ENCODE measurements at places on chromosomes 2 and 18. TPM values are rescaled to one million over a fixed set of nuclear protein-coding genes. Genes with fewer than 3 reads are reported as not detected.

GRCh38 chr2:239261796-239262483 lies 138.9 kb downstream of the HDAC4 start:
- ATAC-seq, result no peak

DNA sequence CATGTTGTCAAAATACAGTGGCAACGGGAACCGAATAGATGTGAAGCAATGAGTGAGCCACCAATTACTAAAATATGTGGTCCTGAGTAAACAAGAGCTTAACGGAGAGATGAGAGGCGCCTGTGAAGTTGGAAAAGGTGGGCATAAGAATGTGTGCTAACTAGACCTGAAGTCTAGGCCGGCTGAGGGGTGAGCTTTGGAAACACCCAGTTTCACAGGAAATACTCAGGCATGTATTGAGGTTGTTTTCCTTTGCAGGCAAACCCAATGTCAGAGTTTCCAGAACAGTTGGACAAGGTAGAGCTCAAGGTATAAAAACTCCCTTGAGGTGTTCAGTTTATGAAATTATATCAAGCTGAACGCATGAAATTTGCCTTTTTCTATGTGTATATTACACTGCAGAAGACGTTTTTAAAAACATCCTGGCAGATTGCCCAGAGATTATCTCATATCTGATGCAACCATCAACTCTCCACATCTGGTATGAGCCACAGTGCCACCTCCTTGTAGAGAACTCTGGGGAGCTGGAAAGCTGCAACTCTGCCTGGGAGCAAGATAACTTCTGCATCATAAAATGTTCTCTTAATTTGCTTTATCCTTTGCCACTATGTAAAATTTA lies 3.9 kb upstream of the WDSUB1 start:
- ATAC-seq, result no peak

GRCh38 chr2:62099523-62100175 lies 96.3 kb upstream of the B3GNT2 start:
- no peak for ATAC-seq

GRCh38 chr18:7987284-7987976 lies 420.3 kb downstream of the PTPRM start:
- no peak for ATAC-seq

GRCh38 chr2:136118819-136119716 lies 1.1 kb upstream of the CXCR4 start:
- ATAC-seq, result peak; percentile 72

DNA sequence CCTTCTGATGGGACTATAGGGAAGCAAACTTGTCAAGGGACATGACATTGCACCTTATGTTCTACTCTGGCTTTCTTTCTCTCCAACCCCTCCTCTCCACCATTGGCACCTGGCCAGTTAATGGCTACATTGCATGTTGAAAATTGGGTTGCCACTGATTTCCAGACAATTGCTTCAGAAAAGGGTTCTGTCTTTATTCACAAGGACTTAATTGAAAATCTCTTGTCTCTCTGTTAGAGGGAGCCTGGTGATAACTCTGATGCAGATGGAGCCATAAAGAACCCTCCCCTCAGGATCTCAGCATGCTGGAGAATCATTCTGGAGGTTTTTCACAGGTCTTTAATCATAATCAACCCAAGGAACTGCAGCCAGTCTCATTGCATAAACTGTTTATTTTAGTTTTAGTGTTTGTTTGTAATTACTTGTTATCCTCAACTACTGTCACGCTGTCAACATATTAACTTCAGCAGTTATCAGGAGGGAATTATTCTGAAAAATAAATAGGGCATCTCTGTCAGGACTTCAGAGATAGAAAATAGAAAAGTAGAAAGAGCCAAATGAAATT lies 316.8 kb downstream of the RIT2 start:
- ATAC-seq, result no peak

DNA sequence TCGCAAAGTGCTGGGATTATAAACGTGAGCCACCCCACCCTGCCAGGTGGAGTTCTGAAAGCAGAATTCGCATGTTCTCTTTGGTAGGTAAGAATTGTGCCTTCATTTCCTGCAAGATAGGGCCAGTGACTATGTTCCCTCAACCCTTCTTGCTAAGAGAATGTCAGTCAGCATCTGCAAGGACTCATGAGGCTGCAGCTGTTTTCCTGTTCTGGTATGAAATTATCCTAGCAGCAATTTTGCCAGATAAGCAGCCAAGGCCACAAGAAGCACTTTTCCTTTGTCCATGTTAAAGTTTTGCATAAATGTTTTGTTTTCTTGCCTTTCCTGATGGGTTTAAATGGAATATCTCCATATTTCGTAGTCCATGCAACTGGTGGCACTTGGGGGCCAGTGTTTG lies 6.8 kb upstream of the ARHGAP28 start:
- no peak for ATAC-seq

- ATAC-seq, result no peak
Measured at GRCh38 chr2:67041051-67041450, 356.1 kb upstream of the ETAA1 start.

- ATAC-seq, result no peak
Measured at GRCh38 chr18:51731070-51731469, 533.6 kb upstream of the MEX3C start.

- no peak for ATAC-seq
Measured at GRCh38 chr2:227377467-227378351, 1.4 kb downstream of the TM4SF20 start.

- no peak for ATAC-seq
Measured at GRCh38 chr2:212348501-212348900, 190.1 kb downstream of the ERBB4 start.

- ATAC-seq, result no peak
Measured at GRCh38 chr18:63189817-63190216, 129.8 kb downstream of the BCL2 start.

DNA sequence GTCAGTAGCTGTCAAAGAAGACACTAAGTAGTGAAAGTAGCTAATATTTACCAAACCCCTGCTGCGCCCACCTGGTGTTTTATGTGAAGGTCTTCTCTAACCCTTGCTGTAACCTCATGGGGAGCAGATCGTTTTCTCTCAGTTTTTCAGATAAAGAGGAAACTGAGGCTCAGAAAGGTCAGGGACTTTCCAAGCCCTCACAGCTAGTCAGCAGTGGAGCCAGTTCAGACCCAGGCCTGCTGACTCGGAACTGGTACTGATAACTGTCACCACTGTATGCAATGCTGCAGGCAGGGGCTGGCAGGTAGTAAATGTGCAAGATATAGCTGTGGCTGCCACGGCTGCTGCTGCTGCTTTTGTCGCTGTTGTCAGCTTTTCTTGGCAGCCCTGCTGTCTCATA lies 69.1 kb downstream of the LRRFIP1 start:
- peak; percentile 23 for ATAC-seq

GRCh38 chr2:66830881-66831280 lies 396.0 kb downstream of the MEIS1 start:
- no peak for ATAC-seq

DNA sequence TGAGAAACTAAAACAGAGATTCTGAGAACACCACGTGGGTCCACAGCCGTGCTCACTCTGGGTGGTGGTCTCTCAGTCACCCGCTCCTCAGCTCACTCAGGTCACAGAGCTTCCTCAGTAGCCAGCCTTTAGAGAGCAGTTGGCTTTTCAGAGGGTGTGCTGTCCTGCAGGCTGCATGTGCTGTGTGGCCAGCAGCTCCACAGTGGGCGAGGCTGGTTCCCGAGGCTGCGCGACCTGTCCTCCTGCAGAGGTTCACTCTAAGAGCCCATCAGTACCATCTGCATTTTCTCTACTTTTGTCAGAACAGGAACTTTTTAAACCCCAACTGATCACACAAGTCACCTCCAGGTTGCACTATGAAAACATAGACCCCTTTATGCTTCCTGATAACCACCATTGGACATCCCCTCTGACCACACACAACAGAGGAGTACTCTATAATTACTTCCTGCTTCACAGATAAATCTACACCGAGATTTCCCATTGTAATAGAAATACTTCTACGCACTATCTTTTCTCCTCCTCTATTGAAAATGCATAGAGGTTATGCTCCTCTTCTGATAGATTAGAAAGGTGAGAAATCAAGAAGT lies 93.1 kb downstream of the GYPC start:
- peak; percentile 71 for ATAC-seq

DNA sequence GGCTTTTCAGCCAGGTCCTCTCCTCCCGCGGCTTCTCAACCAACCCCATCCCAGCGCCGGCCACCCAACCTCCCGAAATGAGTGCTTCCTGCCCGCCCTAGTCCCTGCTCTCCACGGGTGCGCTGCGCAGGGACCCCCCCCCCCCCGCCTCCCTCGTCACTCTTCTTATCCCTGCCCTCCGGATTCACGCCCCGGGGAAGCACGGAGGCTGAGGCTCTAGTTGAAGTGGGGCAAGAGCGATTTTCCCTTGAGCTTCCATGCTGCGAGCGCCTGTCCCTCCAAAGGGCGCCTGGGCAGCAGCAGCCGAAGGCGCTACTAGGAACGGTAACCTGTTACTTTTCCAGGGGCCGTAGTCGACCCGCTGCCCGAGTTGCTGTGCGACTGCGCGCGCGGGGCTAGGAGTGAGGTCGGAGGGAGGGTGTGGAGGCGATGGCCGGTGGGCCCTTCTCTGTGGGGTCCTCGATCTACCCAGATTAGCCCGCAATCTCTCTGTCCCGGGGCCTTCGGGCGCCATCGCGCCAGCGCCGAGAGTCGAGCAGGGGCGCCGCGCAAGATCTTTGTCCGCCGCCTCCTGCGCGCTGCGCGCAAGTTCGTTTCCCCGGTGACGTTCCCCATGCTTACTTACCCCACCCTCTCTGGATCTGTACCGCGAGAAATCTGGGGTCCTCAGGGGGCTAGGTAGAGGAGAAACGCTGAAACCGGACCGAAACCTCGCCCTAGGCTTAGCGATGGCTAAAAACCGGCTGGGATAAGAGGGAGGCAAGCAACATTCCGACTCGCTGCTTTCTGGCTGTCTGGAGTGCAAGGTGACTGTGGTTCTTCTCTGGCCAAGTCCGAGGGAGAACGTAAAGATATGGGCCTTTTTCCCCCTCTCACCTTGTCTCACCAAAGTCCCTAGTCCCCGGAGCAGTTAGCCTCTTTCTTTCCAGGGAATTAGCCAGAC lies 677 bp downstream of the GAD1 start:
- ATAC-seq, result peak; percentile 16

GRCh38 chr2:25420820-25421237 lies 79.1 kb upstream of the DNMT3A start:
- ATAC-seq, result peak; percentile 52

DNA sequence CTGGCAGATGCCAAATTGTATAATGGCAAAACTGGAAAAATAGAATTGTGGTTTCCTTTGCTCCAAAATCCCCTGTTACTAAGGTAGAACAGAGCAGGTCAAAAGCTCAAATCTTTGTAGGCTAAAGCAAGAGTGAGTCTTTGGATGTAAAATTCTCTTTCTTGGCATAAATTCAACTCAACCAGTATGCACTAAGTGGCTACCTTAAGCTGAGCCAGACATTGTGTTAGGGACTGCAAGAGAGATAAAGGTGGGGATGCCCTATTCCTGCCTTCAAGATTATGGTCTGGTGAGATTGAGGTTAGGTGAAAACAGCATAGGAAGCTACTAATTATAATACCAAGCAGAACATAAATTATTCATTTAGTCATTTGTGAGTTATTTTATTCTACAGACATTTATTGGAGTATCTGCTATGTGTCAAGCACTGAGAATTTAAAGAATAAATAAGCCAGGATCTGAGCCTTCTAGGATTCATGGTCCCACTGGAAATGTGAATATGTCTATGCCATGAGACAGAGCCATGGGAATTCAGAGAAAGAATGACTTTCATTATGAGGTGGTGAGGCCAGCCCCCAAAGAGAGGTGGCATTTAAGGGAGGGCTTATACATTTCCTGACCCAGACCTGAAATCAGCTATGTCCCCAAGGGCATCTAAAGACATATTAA lies 198.0 kb upstream of the NCKAP5 start:
- ATAC-seq, result no peak

GRCh38 chr2:242020196-242021004 lies 150.9 kb downstream of the RTP5 start:
- ATAC-seq, result no peak

GRCh38 chr2:79952616-79953015 lies 351.9 kb downstream of the LRRTM1 start:
- ATAC-seq, result no peak

DNA sequence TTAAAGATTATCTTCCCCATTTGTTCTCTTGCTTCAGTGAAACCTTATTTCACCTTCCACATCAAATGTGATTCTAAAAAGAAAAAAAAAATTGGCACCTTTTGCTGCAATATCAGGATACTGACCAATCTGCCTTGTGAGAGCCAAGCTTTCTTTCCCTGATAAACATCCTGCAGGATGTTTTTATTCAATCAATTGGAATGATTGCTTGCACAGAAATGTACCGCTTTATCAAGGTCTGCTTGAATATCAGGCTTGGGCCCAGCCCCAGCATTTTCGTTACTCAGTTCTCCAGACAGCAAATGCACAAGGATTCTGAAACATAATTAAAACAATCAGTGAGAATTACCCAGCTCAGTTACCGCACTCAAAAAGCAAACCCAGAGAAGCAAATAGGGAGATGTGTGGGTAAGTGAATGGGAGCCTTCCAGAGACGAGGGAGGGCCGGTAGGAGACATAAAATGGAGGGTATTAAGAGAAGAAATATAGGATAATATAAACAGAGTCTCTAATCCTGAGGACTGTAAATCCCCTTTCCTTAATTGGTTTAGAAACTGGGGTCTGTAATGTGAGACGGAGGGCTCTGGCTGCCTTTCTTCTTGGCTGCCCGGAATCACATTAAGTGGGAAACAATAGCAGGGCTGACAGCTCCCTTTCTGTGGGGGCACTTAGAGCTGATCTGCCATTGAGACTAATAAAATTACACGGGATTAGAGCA lies 291.8 kb downstream of the ICOS start:
- no peak for ATAC-seq

GRCh38 chr2:16392647-16393499 lies 272.8 kb downstream of the CYRIA start:
- ATAC-seq, result no peak

DNA sequence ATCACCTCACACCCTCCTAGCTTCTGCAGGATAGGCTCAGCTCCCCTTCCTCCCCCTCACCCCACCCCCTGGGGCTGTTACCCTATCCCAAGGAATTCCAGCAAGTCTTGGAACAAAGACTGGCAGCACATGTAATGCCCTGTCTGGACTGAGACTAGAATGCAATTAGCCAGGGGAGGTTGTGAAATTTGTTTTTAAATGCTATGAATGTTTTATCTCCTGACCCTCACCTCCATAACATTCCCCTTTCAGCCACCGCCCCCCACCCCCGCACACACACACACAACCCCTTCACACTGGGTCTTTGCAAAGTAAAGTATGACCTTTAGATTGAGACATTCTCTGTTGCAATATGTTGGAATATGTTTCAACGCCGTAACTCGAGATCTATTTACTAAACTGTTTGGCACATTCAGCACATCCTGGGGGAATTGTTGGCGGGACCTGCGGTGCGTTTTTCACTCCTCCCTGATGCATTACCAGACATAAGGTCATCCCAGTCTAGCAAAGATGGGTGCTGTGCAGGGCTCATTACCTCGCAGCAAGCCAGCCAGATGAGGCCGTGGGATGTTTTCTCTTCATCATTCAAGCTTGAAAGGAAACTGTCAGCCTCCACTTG lies 290.7 kb upstream of the SLC14A2 start:
- no peak for ATAC-seq

GRCh38 chr18:40849886-40850285 lies 1105.1 kb upstream of the PIK3C3 start:
- ATAC-seq, result no peak

The CRIM1 gene
- total RNA-seq, result 2.2 TPM

The NT5DC4 gene
- not detected for total RNA-seq

The ARMC9 gene
- total RNA-seq, result 2.0 TPM

The FAM210A gene
- total RNA-seq, result 58.8 TPM

The SCN1A gene
- total RNA-seq, result not detected

The EGR4 gene
- 0.29 TPM for total RNA-seq

Measured in activated T-helper 17 cell treated with anti-CD3 and anti-CD28 coated beads, Interleukin-2, amount 50 U/mL, for 72 hours (primary cell).